ENCODE measurements at places on chromosomes 7 and 10. TPM values are rescaled to one million over a fixed set of nuclear protein-coding genes. Genes with fewer than 3 reads are reported as not detected.

- DNase-seq, result no peak
Measured at GRCh38 chr10:130175074-130175473, 38.9 kb downstream of the GLRX3 start.

TFAM gene
- total RNA-seq, result 63.1 TPM

GRCh38 chr7:27897441-27897847 lies 157.5 kb downstream of the TAX1BP1 start:
- peak; percentile 41 for DNase-seq

GBX1 gene
- not detected for total RNA-seq

DNA sequence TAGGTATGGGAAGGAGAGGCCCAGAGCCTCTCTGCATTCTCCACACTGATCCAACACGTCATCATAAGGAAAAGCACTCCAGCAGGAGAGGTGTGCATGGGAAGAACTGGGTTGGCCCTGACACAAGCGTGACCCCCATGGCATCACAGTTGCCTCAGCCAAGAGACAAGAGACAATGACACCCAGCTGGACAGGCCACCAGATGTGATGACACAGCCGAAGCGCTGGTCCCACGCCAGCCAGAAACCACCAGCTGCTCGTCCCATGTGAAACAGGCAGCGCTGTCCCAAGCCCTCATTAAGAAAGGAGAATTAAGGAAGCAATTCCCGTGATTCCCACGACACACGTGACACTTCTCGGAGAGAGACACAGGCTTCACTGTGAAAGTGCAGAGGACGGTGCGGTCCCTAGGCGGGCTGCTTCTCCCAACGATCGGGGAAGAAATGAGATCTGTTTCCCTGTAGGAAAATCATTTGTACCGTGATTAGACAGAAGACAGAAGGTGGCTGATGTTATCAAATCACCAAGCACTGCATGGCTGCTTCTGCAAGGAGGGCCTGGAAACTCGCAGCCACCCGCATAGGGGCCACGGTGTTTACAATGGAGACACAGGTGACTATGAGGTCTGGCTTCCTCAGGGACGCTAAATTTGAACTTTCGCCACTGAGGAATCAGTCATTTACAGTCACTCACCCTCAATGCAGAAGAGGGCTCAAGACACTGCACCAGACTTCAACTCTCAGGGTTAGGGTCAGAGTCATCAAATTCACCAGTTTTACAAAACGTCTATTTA lies 74.5 kb downstream of the DIP2C start:
- no peak for DNase-seq

Measured in colonic mucosa (tissue), 4 donors.